ENCODE measurements at places on chromosomes 16 and 17.

DNA sequence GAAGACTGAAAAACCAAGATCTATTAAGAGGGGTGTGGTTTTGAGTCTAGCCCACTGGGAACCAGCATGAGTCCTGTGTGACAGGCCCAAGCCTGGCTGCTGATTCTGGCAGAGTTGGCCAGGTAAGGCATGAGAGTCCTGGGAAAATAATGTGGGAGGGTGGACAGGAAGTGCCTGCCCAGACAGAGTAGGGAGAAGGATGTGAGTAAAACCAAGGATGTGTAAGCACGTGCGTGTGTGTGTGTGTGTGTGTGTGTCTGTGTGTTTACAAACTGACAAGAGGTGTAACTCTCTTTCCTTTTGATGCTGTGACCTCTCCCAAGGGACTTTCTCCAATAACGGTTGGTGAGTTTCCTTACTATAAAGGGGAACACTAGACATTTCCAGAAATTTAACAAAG lies 15.6 kb upstream of the TEX2 start:
- no peak for DNase-seq

GRCh38 chr16:22989598-22989997 lies 159.7 kb downstream of the USP31 start:
- no peak for DNase-seq

GRCh38 chr16:68592466-68593337 lies 52.4 kb upstream of the CDH3 start:
- DNase-seq = no peak

DNA sequence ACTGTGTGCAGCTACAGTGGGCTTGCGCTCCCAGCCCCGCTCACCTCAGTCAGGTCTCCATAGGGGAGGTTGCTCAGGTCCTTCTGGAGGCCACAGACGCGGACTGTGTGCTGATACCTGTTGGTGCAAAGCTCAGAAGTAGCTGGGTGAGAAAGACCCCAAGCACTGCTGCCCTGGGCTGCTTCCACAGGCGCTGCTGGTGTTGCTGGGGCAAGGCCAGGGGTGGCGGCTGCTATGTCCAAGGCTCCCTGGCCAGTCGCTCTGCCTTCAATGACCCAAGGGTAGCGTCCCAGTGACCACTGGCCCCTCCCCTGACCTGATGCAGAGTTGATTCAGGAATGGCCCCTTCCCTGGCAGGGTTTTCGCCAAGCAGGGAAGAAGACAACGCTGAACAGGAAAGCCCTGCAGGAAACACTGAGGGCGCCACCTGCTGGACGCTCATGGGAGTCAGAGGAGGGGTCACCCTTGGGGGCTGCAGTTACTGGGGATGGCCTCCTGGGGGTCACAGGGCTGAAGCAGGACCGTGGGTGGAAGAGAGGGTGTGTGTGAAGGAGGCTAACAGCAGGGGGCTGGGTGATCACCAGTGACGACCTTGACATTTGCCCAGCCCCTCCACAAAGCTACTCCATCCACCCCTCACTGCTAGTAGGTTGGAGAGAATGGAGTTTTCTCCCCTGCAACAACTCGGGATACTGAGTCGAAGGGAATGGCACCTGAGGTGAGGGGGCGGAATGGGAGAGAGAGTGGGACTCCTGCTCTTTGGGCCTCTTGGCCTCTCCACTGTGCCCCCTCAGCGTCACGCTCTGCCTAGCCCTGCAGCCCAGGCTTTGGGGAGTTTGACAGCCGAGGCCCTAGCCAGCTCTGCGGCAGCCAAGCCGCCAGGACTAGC lies 38.3 kb downstream of the ABCC12 start:
- DNase-seq = peak; percentile 71

DNA sequence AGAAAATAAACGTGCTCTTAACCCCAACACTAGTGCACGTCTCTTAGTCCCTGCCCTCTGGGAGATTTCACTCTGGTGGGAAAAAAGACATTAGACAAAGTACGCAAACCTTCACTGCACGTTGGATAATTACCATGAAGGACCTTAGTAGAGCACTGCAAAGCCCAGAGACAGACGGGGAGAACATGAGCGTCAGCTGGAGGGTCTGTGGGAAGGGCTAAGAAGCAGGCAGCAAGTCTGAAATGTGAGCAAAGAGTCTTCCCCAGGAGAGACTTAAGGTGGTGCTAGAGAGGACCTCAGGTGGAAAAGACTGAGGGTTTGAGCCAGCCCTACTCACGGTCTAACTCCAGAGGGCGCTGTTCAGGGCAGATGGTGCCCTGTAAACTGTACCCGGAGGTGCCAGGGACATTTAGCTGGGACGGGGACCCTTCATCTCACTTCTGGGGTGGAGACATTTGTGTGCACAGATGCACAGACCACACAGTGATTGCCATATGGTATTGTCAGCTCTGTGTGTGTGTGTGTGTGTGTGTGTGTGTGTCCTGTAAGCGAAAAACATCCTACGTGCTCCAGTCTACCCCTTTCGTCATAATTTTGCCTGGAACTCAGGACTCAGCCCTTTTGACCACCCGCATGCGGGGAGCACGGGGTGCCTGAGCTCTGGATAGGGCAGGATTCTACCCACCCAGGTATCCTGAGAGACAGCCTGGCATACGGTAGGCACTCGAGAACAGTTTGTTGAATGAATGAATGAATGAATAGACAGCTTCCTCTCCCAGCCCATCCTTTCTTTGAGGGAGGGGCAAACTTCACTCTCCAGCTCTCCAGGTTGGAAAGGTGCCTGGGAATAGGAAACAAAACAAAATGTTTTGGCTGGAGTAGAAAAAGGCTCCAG lies 10.1 kb upstream of the STAC2 start:
- DNase-seq = no peak

DNA sequence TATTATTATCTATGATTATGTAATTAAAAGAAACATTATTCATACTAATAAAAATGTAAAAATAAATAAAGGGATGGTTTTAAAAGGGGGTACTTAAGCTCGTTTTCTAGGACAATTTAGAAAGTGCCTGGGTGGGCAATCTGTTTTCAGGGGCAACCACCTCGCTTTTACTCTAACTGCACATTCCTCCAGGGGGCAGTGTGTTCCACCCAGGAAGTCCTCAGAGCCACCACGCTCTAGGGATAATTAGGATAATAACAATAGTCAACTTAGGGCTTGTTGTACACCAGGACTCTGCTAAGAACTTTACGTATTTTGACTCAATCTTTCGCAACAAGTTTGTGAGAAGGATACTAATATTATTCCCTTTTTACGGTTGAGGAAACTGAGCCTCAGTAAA lies 396.7 kb upstream of the MAF start:
- no peak for DNase-seq

- DNase-seq = no peak
These were observed 8.1 kb downstream of the C1QL1 start for GRCh38 chr17:44959821-44960531.

DNA sequence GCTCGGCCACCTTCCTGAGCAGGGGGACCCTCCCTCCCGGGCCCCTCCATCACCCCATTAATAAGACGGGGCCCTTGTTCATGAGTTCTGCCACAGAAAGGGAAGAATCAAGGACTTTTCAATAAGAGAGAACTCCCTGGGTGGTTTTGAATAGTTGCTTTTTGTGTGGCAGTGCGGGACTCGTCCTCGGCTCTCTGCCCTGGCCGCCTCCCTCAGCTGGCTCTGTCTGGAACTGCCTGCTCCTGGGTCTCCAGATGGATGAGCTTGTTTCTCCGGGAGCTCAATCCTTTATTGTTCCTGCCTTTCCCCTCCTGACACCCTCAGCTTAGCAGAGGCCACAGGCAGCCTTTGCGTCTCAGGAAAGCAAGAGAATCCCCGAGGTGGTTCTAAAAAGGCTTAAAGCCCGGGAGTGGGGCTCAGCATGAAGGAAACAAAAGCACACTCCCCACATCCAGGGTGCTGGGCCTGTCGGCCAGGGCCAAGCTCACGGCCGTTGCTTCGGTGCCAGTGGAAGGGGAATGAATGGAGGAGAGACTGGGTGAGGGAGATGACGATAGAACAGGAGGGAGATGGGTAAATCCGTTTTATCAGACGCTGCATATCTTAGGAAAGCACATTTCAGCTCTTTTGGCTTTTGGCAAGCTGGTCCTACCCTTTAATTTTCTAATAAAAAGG lies 60.2 kb downstream of the RAI1 start:
- no peak for DNase-seq

- DNase-seq = no peak
These were observed 565 bp upstream of the XAF1 start for GRCh38 chr17:6755281-6755680.

- DNase-seq = peak; percentile 5
These were observed 11.3 kb upstream of the UBALD2 start for GRCh38 chr17:76253841-76254240.

- no peak for DNase-seq
These were observed 165.3 kb downstream of the SDK2 start for GRCh38 chr17:73478768-73479424.

DNA sequence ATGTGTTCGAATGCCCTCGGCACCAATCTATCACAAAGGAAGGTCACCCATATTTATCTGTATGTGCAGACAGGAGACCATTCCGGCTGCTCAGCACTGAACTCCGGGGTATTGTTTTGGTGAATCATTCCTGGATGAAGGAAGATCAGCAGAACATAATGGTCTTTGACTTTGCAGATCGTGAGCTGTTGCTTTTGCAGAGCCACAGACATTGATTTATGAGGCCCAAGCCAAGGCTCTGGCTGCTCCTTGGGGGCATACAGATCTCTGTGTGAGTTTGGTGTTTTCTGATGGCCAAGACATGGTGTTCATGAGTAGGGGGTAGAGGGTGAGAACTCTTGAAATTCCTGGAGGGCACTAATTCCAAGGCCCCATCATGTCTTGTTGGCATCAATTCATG lies 458.8 kb upstream of the HSBP1 start:
- no peak for DNase-seq

DNA sequence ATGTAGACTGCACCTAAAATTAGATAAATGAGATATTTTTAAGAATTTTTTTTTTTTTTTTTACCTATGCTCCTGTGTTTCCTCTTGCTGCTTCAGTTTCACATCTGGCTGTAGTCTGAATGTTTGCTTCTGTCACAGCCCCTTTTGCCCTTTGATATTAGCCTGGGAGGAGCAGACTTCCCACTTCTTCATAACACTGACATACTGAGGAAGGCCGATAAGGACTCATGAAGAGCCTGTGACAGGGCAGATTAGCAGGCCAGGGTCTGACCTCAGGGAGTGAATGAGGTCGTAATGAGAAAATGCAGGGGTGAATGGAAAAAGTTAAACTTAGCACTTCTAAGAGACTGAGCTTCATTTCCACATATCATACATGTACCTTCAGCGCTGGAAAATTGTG lies at the start of gene SLFN14:
Gene SLFN14 (minus strand): TSS at position 117 of the 400 bp plus-strand sequence. CDS start 2,757 bp downstream, outside the sequence.
- no peak for DNase-seq

- DNase-seq = no peak
These were observed 3.7 kb upstream of the PGS1 start for GRCh38 chr17:78374631-78375274.

Data from activated T-cell treated with anti-CD3 and anti-CD28 coated beads, Interleukin-2, amount 50 U/mL, for 24 hours (primary cell).